ENCODE measurements at places on chromosomes 6 and 20.

- no peak for DNase-seq
Measured at GRCh38 chr20:40646813-40647212, 42.2 kb downstream of the MAFB start.

DNA sequence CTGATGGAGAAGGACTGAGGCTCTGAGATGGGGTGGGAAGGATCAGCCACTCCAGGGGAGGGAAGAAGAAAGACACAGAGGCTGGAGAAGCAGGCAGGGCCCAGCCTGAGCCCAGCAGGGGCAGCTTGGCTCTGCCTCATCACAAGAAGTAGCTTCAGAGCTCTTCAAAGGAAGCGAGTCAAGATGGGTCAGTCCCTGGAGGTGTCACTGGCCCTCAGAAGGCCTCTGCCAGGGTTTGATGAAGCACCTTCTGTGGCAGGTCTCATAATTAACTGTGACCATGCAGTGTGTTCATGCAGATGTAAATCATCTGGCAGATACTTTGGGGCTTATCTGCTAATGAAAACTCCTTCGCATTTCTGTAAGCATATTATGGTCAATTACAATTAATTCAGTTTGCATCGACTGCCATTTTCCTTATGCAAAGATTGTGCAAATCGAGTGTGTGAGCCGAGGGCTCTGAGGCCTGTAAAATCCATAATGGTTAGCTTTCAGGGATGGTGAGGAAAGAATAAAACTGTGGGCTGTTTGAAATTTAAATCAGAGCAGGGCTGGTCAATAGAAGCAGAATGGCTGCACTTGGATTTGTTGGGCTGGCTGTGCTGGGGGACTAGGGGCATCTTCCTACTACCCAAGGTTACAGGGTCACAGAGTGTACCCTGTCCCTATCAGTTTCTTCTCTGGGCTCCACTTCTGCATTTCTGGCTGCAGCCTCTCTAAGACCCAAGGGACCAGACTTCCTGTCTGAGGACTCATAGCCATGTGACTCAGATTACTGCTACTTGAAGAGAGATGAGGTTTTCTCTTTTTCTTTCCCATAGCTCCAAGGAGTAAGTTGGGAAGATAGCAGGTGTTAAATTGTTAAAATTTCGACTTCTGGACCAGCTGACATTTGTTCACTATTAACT, 376.6 kb downstream of the DHX35 start:
- DNase-seq = no peak

DNA sequence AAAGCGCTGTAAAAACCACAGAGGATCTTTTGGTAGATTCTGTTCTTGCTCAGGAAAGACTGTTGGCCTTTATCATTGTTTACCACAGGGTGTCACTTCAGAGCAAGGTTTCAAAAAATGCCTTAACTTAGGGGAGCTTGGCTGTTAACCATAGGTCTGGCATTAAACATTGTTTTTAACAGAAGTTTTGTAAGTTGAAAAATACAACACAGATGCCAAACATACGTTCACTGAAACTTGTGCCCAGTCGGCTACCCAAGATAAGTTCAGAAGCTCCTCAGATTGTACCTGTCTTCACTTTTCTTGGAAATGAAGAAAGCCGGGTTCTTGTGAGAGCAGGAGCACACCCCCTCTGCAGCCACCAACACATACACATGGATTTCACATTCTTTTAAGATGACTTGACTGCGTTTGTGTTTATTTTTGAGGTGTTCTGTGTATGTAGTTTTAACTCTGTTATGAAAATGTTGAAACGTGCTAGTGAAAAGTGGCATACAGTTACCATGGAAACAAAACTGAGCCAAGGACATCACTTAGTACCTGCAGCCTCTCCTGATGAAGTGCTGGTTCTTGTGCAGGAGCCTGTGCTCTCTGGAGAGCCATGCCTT, 64.9 kb downstream of the SYCP2L start:
- DNase-seq = no peak

- DNase-seq = no peak
Measured at GRCh38 chr6:112249489-112249888, 4.9 kb downstream of the LAMA4 start.

- DNase-seq = peak; percentile 32
Measured at GRCh38 chr6:3748208-3749066, 3.1 kb downstream of the PXDC1 start.

DNA sequence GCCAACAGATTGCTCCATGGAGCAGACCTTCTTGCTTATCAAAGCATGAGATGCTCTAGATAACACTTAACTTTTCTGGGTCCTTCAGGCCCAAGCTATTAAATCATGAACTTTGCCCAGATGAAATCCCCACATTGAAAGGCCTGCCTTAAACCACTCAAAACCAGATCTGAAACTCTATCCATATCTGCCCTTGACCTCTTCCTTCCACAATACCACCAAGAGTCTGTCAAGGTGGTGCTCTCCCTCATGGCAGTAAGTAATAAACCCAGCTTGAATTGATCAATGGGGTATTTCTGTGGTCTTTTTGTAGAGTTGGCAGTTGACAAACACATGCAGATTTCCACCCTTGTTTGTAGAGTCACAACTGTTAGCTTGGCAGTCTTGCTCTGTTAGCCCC, 135.5 kb downstream of the ISM1 start:
- no peak for DNase-seq

DNA sequence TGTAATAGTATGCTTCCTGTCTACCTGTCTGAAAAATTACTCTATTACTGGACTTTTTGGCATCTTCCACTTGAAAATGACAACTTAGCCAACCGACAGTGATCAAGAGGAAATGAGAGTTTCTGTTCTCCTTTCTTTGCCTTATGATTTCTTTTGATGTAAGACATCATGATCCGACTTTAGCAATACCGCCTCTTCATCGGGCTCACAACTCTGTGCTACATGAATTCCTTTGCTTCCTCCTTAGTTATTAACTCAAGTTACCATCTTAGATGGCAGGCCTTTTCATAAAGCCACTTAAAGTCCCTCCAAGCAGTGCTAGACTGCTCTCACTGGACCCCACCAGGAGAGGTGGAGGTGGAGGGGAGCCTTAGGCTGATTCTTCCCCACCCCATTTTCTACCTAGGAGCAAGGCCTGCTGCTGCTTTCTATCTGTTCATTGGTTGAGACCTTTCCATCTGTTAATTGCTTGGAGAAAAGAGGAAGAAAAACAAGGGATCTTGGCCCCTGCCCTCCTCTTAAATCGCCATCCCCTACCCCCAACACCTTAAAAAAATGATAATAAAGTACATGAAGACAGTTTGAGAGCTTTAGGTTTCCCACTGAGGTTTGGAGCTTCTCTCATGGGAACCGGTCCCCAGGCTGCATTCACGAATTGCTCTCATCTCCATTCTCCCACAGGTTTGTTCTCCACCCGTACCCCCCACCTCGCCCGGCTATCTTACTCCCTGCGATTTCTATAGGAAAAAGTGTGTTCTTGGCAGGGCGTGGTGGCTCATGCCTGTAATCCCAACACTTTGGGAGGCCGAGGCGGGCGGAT, 21.6 kb upstream of the MCM3 start:
- no peak for DNase-seq

GRCh38 chr20:60117065-60117464, 158.8 kb downstream of the CDH26 start:
- no peak for DNase-seq

DNA sequence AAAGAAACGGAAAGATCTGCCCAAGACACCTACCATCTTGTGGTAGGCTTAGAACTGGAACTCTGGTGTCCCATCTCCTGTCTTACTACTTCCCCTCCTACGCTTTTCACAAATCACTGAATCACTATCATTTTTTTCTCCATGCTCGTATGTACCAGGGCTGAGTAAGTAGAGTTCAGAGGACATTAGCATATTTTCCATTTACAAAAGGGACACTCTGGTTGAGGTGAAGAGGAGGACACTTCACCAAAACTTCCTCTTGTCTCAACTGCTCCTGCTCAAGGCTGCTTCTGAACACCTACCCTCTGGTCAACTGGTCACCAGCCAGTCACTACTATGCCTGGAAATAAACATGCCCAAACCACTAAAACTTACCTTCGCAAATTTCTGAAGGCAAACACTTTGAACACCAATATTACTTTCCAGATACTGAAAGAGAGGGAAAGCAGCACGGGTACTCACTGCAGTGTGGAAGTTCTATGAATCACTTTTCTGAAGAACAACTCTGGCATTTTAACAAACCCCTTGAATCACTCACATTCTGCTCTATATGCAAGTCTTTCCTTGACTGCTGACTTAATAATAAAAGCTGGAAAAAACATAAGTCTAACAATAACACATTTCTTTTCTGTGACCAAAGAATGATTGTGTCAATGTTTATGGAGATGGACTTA, 123.3 kb downstream of the INSM1 start:
- peak; percentile 12 for DNase-seq

- no peak for DNase-seq
Measured at GRCh38 chr6:116513224-116513875, 1.9 kb downstream of the CALHM5 start.

GRCh38 chr20:16415071-16416053, 157.9 kb downstream of the KIF16B start:
- no peak for DNase-seq

DNA sequence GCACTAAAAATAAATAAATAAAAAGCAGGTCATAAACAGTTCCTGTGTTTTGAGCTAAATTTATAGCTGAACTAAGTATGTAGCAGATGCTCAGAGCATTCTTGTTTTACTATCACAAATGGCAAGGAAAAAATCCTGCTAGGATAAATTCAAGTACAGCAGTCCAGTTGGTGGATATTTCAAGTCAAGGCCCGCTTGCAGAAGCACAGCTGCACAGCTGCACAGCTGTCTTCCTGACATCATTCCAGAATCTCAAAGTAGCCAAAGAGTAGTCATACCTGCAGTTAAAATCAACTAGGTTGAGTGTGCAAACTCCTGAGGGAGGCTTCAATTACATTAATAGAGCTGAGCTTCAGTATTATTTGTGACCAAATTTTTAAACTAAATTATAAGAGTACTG, 297.7 kb upstream of the MANEA start:
- DNase-seq = no peak

- DNase-seq = peak; percentile 65
Measured at GRCh38 chr6:151391471-151392413, at the start of gene ZBTB2. Gene ZBTB2 (minus strand): TSS chr6:151391559. CDS start chr6:151373637, 17,922 bp downstream.

GRCh38 chr20:40957265-40957760, 71.3 kb upstream of the TOP1 start:
- no peak for DNase-seq

- no peak for DNase-seq
Measured at GRCh38 chr6:122789182-122790027, at the start of gene SMPDL3A. Gene SMPDL3A (plus strand): TSS chr6:122789258. CDS start chr6:122789347, 89 bp downstream.

Data from stimulated activated naive CD4-positive, alpha-beta T cell treated with Interleukin-2 at 50 U/mL for 16 hours (primary cell).